ENCODE measurements at places on chromosomes 12 and 14.
A peak's percentile ranks its signal among the peaks of the same experiment; 100 is the strongest.

- peak; percentile 64 for DNase-seq
These were observed 798 bp upstream of the RASAL1 start for GRCh38 chr12:113136128-113136989.

DNA sequence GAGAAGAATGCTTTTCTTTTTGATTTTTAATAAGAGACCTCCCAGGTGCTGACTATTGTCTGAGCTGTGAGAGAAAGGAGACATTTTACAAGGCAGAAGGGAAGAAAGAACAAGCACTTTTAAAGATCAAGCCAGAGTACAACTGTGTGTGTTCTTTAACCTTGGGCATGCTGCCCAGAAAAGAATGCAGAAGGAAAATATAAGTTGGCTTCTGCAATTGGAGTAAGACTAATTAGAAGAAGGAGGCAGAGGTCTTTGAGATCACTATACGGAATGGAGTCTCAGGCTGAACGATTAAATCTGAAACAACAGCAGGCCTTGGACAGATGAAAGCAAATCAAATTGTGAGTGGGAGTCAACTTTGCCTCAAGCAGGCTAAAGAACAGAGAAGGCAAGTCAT is 230.5 kb downstream of the ATP23 start:
- DNase-seq: no peak

DNA sequence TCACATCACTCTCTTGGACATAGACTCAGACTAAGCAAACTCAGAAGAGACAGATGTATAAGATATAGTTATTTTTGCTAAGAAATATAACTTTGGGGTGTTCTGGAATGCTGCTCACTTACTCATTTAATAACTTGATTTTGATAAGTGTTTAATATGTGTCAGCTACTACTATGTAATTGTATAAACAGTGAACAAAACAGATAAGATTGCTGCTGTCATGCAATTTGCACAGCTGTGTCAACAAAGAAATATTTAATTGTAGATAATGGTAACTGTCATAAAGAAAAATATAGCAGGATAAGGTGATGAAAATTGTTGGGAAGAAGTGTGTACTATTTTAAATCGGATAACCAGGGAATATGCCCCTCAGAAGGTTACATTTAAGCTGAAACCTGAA is 84.1 kb upstream of the ZDHHC17 start:
- DNase-seq: no peak

DNA sequence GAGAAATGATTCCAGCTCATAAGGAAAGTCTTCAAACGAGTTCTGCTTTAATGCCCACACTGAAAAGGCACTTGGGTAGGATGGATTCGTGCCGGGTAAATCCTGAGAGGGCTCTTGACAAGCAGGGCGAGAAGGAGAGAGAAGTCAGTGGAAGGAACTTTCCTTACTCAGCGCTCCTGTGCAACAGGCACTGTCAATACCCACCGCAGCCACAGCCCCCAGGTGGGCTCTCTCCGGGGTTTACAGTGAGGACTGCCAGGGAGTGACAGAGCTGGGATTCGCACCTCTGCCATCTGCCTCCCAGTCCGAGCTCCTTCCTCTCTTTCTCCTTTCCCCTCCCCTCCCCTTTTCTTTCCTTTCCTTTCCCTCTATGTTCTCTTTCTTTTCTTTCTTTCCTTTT is 118.7 kb downstream of the BEGAIN start:
- no peak for DNase-seq

DNA sequence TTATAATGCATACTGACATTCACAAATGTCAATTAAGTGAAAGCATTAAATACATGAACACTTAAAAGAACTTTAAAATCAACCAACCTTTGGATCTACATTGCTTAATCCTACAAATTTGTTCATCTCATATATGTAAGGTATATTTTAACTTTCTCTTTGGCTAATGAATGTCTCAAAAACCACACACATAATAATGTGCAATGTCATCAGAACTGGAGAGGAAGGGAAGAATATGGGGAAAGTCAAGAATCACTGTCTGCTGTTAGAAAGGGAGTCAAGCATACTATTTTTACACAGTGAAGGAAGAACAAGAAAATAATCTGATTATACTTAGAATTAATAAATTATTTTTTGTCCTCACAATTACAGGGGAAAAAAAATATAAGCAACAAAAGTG is 4.9 kb downstream of the GMFB start:
- no peak for DNase-seq

DNA sequence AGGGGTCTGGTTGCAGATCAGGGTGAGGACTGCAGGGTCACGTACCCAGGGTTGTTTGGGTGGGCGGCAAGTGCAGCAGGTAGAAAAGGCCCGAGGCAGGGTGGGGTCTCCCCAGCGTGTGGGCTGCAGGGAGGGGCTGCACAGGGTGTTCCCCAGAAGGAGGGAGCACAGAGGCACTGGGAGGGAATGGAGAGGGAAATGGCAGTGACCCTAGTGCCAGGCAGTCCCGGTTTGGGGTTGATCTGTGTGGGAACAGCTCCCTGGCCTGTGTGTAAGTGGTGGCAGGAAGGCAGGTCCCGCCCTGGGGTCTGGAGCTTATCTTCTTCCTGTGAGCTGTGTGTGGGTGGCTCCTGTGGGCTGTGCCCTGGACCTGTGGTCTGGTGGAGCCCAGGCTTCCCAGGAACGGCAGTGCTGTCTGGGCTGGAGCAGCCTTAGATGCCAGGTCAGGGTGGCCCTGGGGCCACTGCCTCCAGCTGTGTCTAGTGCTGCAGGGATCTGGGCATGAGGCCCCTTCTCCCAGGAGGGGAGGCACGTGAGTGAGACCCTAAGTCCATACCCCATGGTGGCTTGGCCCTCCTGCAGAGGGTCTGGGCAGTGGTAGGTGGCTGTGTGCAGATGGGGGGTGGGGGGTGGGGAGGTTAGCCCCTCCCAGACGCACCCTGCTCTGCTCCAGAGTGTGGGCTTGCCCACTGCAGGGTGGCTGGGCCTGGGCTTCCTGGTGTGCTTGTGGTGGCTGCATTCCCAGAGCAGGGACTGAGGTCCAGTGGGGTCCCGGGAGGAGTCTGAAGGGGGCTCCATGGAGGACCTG is 363.5 kb downstream of the TMEM121 start:
- no peak for DNase-seq

GRCh38 chr12:130587966-130588365 is 128.1 kb downstream of the RIMBP2 start:
- no peak for DNase-seq

DNA sequence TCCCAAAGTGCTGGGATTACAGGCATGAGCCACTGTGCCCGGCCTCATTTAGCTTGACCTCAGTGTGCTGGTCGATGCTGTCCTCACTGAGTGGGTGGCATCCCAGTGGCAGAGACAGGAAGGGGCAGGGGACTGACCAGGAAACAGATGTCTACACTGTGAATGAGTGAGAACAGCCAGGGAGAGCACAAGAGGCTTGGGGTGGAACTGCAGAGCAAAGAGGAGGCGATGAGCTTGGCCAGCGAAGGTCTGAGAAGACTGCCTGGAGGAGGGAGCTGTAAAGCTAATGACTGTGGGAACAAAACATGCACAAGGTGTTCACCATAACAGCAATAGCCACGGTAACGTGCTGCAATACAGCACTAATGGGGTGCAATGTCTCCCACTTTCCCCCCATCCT is 57.2 kb upstream of the BEGAIN start:
- DNase-seq: no peak

- no peak for DNase-seq
These were observed 7.3 kb upstream of the TRPV4 start for GRCh38 chr12:109840305-109841074.

DNA sequence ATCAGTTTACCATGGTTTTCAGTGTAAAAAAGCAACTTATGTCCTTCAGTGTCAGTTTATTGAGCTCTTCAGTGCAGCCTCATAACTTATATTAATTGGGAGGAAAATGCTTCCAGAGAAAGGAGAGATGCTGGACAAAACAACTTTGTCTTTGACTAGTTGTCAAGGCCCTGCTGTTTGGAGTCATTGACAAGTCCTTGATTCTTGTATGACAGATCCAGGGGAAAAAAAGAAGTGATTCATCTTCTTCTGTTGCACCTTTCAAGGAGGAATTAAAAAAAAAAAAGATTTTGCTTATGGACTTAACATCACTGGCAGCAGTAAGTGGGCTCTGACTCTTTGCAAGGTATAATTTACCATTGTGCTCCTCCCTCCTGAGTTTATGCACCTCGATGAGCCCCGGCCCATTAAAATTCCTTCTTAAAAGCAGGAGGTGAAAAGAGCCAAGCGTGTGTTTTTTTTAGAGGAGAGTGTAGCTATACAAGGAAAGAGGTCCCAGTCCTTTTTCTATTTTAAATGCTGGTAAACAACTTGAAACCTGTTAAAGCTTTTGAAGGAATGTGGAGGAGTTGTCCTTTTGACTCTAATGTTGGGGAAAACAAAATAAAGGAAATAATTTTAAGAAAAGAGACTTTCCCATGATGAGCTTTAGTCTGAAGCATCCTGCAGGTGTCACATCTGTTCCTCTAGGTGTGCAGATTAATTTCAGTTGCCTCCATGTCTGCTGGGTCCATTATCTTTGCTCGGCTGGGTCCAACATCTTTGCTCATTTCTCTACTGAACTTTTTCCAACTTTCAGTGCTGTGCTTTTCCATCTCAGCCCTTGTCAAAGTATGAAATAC is 431.6 kb downstream of the RAD51B start:
- DNase-seq: no peak

DNA sequence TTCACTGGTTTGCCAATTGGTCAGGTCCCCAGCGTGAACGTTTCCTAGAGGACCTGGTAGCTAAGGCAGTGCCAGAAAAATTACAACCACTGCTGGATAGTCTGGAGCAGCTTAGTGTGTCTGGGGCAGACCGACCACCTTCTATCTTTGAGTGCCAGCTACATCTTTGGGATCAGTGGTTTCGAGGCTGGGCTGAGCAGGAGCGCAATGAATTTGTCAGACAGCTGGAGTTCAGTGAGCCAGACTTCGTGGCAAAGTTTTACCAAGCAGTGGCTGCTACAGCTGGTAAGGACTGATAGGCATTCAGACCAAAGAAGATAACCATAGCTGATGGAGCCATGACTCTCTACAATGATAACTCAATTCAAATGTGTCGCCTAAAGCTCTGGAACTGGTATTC is 2.5 kb downstream of the C14orf119 start:
- DNase-seq: no peak

GRCh38 chr12:106517314-106517713 is 65.5 kb upstream of the RFX4 start:
- no peak for DNase-seq

DNA sequence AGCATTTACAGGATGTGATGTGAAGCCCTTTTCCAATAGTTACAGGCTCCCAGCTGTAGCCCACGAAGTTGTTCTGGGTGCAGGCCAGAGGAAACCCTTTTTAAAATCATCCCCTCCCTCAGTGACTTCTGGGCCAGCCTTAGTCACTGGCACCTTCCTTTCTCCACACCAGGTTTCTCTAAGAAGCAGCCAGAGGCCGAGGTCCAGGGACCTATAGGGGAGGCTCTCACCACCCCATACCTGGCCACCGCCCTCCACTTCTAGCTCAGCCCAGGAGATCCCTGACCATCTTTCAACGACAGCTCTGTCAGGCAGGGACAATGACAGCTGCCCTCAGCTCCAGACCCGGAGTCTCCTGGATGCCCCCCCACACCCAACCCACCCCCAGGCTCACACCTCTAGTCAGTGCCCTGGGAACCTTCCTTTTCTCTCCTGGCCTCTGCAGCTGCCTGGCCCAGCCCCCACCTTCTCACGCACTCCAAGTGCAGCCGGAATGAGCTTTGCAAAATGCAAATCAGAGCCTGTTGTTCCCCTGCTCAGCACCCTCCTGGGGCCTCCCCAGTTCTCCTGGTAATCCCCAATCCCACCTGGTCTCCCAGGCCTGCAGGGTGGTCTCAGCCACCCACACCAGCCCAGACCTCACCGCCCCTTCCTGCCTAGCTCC is 46.7 kb downstream of the TESC start:
- no peak for DNase-seq
